Stimulated activated CD8-positive, alpha-beta memory T cell treated with anti-CD3 and anti-CD28 coated beads, Interleukin-7, amount 100 ng/mL, for 4 hours (primary cell): ENCODE measurements at places on chromosomes 2 and 18.

GRCh38 chr18:59123588-59124369 lies 15.9 kb upstream of the SEC11C start:
- no peak for DNase-seq

- no peak for DNase-seq
These were observed 7.1 kb downstream of the ASB18 start for GRCh38 chr2:236257136-236257535.

DNA sequence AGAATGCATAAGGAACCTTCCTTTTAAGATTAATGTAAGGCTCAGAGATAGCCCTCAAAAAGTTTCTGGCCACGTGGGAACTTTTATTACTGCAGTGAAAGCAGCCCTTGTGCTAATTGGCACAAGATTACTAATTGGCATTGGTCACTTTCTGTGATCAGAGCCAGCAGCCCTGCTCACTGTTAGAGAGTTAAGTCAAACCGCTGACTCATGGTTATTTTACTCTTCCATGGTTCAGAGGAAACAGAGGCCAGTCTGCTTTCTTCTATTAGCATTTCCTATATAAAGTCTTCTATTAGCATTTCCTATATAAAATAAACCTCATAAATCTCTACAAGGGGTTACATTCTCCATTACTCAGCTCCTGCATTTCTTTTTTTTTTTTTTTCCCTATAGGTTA lies 1.5 kb upstream of the SLC35G4 start:
- no peak for DNase-seq

DNA sequence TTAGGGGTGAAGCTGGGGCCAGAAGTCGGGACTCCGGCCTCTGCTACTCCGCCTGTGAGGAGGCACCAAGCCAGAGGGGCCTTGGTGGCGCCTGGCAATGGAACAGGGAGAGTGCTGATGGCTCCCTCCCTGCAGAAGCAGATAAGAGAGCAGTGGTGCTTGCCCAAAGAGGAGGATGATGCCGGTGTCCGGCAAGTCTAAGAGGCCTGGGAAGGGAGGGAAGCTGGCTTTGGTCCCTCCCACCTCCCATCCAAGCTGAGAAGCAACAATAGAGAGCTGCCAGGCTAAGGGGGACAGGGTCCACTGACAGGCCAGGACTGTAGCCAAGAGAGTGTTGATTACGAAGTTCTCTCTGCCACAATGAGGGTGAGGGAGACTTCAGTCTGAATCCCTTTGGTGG lies 479.5 kb downstream of the TNS1 start:
- no peak for DNase-seq

GRCh38 chr18:79620576-79621165 lies 58.9 kb upstream of the CTDP1 start:
- no peak for DNase-seq

DNA sequence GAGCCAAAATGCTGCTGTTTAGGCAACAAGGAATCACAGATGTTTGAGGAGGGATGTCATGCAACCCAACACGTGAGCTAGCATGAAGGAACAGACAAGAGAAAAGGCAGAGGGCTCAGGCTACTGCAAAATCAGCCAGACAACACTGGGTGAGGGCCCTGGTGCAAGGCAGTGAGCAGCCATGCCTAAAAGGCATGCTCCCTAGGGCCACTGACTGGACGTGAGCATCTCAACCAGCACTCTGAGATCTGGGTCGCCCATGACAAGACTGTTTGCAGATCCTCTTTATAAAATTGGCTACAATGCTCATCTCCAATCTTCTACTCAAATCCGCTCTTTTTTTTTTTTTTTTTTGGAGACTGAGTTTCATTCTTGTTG lies 49.1 kb downstream of the KIAA2012 start:
- DNase-seq: no peak

- DNase-seq: no peak
These were observed 182.1 kb upstream of the CCDC68 start for GRCh38 chr18:55141318-55141717.

DNA sequence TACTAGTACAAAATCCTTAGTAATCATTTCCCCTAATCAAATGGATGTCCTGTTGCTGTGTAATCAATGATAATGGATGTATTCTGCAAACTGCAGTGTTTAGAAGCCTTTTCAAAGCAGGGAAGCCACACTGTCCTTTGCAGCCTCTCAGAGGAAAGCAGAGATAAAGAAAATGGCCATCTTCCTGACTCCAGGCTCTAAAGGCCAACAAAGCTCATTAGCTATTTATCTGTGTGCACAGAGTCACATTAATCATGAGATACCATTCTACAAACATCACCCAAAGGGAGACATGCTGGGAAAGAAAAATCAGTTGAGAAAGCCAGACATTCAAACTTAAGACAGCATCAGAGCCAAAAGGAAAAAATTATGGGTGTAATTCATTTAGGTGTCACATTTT lies 165.0 kb downstream of the RAD51AP2 start:
- DNase-seq: no peak

DNA sequence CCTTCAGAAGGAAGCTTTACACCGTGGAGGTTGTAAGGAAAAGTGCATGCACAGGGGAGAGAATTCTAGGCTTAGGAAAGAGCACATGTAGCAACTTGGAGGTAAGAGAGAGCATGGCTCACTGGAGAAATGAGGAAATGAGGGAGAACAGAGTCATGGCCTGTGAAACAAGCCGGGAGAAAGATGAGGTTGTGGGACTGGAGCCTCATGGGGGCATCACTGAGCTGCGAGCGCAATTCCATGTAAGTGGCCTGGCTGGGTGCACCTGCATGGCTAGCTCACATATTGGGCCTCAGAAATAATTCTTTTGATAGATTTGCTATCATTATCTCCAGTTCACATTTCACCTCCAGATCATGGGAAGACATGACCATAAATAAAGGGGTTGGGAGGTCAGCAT lies 785.5 kb upstream of the RAB6C start:
- DNase-seq: no peak

DNA sequence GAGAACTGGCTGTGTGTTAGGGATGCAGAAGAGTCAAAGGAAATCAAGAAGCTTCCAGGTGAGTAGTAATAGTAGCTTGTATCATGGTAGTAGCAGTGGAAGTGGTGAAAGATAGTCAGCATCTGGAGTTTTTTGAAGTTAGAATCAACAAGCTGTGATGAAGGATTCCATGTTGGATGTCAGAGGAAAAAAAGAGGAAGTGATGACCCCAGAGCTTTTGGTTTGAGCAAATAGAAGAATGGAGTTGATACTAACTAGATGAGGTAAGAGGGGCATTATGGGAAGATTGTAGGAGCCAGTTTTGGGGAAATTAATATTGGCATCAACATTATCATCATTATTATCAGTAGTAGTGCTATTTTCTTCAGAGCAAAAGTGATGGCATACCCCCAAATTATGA lies 542.2 kb downstream of the XIRP2 start:
- DNase-seq: no peak

- no peak for DNase-seq
These were observed 72.3 kb downstream of the SMAD7 start for GRCh38 chr18:48878471-48878870.

DNA sequence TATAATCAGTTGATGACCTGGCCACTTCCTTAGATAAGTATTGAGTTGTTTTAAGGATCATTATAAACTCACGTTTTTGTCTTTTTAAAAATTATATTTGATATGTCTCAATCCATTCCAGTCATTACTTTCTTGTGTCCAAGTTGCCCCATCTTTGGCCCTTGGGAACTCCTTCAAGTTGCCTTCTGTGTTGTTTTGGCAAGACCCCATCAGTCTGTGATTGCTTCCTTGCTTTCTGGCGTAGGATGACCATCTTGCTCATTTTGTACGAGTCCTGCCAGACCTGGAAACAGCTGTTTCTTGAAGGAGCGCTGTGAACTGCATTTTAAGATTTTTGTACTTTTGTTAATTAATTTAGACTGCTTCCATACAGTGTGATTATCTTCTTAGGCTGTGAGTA lies 68.9 kb upstream of the ITM2C start:
- no peak for DNase-seq

GRCh38 chr2:197322724-197323720 lies 12.4 kb upstream of the ANKRD44 start:
- no peak for DNase-seq

DNA sequence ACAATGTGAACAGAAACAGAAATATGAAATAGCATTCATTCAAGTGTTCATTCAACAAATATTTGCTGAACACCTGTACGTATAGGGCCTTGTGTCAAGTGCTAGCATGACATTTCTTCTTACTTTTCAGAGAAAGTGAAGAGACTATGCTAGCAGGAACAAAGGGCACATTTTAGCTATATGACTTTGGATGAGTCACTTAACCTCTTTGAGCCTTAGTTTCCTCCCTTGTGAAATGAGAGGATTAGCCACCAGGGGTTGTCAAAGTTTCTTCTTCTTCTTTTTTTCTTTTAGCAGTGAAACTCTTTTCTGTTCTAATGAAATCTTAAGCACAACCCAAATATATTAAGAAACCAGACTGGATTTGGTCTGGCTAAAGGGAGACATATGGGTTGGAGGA lies 53.1 kb downstream of the FIGN start:
- DNase-seq: no peak

DNA sequence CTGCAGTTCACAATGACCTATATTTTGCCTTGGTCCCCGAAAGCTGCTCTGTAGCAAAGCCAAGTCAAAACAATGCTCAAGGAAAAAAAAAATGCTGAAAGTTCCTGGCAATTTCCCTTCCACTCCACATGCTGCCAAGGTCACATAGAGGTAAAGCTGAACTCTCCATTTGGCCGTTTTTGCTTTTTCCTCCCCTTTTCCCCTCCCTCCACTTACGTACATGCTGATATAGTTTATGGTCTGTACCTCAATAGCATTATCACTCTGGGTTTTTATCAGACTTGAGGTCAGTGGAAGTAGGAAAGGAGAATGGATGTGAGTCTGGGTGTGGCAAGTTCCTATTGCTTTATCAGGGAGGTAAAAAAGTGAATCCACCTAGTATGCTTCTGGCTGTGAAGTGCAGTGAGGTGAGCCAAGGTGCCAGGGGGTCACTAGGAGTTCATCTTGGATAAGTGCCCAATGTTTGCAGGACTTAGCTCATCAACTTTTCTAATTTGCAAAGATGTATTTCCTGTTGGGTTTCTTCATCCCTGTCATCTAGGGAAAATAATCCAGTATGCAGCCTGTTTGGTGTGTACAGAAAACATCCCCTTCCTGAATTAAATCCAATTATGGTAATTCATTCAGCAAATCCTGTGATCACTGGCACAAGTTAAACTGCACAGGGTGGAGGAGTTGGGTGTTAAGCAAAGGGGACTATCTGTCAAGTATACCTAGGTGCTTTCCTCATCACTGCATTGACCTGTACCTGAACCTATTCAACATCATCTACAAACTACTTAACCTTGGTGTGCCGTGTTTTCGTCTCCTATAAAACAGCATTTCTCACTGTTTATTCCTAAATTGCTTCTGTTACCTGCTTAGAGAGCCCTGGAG lies 124.3 kb upstream of the CYP26B1 start:
- no peak for DNase-seq

- no peak for DNase-seq
These were observed 23.3 kb downstream of the PLEK start for GRCh38 chr2:68388358-68388757.

- DNase-seq: no peak
These were observed 62.1 kb downstream of the PRKCE start for GRCh38 chr2:45713591-45713990.

DNA sequence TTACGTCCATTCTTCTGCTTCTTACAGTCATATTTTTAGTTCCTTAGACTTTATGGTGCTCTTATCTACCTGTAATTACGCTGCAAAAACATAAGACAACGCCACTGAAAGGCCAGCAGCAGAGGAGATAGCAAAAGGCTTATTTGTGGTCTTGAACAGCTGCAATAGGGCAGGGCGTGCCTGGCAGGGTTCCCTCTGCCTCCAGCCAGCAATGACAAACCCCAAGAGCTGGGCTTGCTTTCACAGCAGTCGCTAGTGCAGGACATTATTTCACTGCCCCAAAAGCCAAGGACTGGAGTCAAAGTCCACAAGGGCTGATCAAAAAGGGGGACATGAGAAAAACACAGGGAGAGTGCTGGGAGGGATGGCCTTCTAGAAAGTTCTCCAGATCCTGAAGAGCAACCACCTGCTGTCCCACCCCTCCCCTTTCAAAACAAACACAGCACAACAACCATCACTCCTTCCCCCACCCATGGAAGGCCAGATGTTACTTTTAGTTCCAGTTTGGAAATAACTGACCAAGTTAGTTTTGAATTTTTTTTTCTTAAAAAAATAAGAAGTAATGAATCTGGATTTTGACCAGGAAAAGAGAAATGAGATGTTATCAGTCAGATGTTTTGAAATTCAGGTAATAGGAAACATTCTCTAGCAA lies 127.8 kb downstream of the RBMS1 start:
- no peak for DNase-seq

GRCh38 chr2:204175552-204176271 lies 239.1 kb downstream of the ICOS start:
- no peak for DNase-seq

- no peak for DNase-seq
These were observed 38.6 kb upstream of the ARL4C start for GRCh38 chr2:234535464-234535863.

DNA sequence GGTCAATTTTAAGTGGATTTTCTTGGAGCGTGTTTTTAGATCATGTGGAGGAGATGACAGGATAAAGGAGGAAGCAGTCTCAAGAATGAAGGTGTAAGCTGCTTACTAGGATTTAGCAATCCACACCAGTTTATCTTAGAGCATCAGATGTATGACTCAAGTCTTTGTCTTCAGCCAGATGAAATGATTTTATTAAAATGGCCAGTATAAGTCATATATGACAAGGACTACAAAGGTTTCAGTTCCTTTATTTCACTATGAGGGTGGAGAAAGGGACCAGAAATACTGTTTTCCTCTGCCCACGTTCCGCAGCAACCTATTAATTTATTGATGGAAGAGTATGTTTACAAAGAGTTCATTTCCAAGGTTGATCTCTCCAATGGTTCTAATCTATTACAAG lies 970.5 kb upstream of the SLC39A10 start:
- DNase-seq: no peak

DNA sequence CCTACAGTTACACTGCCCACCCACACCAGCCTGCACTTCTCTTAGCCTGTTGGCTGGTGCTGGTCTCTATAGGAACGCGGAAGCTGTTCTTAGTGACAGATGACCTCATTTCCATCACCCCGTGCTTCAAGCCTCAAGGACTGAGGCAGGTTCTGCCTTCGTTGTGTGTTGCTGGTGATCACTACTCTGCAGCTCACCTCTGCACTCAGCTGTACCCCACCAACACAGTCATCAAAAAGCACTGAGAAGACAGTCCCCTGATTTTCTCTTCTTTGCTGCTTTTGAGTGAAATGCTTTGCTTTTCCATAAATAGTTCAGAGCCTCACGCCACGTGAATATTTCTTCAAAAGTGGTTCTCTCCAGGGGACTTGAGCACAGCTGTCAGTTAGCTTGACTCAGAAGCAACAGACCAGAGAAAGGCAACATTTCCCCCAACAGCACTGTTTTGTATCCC lies 225.7 kb upstream of the CCDC150 start:
- DNase-seq: no peak

- no peak for DNase-seq
These were observed 574.7 kb upstream of the ID2 start for GRCh38 chr2:8107150-8107549.

- DNase-seq: no peak
These were observed 65.0 kb upstream of the IKZF2 start for GRCh38 chr2:213216461-213216860.
